Activated CD8-positive, alpha-beta memory T cell treated with anti-CD3 and anti-CD28 coated beads, Interleukin-2, amount 10 ng/mL, durations not matched to agents 7 days and 5 days (primary cell): ENCODE measurements at places on chromosomes 5 and 9.
A peak's percentile ranks its signal among the peaks of the same experiment; 100 is the strongest.

DNA sequence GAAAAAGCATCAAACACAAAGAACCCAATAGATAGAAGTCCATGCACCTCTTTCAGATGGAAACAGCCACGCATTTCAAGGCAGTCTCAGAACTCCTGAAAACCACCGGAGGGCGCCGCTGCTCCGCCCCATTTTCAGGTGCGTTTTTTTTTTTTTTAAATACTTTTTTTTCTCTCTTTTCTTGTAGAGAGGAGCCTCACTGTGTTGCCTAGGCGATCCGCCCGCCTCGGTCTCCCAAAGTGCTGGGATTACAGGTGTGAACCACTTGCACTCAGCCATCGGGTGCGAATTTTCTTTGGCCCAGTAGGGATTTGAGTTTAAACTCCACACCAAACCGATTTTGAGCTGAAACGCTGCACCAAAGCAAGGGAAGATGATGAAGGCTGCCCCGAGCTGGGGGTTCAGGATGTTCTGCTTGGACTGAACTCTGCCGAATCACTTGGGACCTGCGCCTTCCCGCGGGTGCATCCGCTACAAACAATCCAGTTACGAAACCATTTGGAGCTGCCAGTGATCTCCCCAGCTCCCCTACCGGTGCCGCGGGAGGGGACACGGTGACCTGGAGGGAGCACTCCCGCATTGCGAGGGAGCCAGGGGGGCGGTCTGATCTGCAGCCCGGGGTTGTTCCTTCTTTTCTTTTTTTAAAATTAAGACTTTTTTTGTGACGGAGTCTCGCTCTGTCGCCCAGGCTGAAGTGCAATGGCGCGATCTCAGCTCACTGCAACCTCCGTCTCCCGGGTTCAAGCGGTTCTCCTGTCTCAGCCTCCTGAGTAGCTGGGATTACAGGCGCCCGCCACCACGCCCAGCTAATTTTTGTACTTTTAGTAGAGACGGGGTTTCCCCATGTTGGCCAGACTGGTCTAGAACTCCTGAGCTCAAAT, 1.4 kb downstream of the PTGR1 start:
- DNase-seq = peak; percentile 65
- H3K4me3 ChIP-seq = peak overlapping the region; percentile 77
- peaks cover 63% of the 10 kb centered on the region for H3K27me3 ChIP-seq
- H3K4me1 ChIP-seq = peaks cover 17% of the 10 kb centered on the region
- no peak overlapping the region for H3K27ac ChIP-seq

GRCh38 chr5:38383701-38384100, 125.3 kb downstream of the EGFLAM start:
- H3K4me3 ChIP-seq = no peak overlapping the region
- H3K27ac ChIP-seq = no peak overlapping the region
- peaks cover 22% of the 10 kb centered on the region for H3K27me3 ChIP-seq
- H3K4me1 ChIP-seq = no peaks in the 10 kb centered on the region
- no peak for DNase-seq

DNA sequence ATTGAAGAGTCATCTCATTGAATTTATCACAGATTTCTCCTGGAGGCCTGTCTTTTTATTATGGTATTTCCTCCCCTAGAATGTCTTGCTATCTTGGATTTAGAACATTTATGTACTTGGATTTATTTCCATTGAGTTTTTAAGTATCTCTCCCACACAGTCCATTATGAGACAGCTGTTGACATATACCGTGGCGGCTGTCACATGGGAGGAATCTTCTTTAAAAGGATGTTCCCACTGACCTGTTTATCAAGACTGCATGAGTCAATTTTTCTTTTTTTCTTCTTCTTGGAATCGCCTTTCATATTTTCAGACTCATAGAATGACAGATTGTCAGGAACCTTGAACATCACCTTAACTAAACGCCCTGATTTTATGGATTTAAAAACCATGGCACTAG, 2.9 kb upstream of the CAVIN4 start:
- H3K27me3 ChIP-seq = no peaks in the 10 kb centered on the region
- H3K4me3 ChIP-seq = no peak overlapping the region
- DNase-seq = no peak
- H3K27ac ChIP-seq = no peak overlapping the region

GRCh38 chr9:32264170-32264864, 120.1 kb upstream of the ACO1 start:
- H3K27me3 ChIP-seq = peaks cover 5% of the 10 kb centered on the region
- H3K4me1 ChIP-seq = no peaks in the 10 kb centered on the region
- no peak overlapping the region for H3K4me3 ChIP-seq
- no peaks in the 10 kb centered on the region for H3K36me3 ChIP-seq
- DNase-seq = no peak

GRCh38 chr5:99320436-99320835, 391.6 kb upstream of the CHD1 start:
- no peaks in the 10 kb centered on the region for H3K36me3 ChIP-seq
- H3K27ac ChIP-seq = no peak overlapping the region
- no peaks in the 10 kb centered on the region for H3K4me1 ChIP-seq
- no peaks in the 10 kb centered on the region for H3K27me3 ChIP-seq
- no peak for DNase-seq

GRCh38 chr9:84218322-84218721, 122.2 kb downstream of the SLC28A3 start:
- no peaks in the 10 kb centered on the region for H3K36me3 ChIP-seq
- DNase-seq = no peak
- no peaks in the 10 kb centered on the region for H3K4me1 ChIP-seq

- no peak overlapping the region for H3K27ac ChIP-seq
- H3K27me3 ChIP-seq = no peaks in the 10 kb centered on the region
- no peak for DNase-seq
- no peak overlapping the region for H3K4me3 ChIP-seq
- H3K4me1 ChIP-seq = no peaks in the 10 kb centered on the region
- H3K36me3 ChIP-seq = no peaks in the 10 kb centered on the region
Observed at GRCh38 chr5:164975986-164976385, 1470.6 kb downstream of the MAT2B start.

DNA sequence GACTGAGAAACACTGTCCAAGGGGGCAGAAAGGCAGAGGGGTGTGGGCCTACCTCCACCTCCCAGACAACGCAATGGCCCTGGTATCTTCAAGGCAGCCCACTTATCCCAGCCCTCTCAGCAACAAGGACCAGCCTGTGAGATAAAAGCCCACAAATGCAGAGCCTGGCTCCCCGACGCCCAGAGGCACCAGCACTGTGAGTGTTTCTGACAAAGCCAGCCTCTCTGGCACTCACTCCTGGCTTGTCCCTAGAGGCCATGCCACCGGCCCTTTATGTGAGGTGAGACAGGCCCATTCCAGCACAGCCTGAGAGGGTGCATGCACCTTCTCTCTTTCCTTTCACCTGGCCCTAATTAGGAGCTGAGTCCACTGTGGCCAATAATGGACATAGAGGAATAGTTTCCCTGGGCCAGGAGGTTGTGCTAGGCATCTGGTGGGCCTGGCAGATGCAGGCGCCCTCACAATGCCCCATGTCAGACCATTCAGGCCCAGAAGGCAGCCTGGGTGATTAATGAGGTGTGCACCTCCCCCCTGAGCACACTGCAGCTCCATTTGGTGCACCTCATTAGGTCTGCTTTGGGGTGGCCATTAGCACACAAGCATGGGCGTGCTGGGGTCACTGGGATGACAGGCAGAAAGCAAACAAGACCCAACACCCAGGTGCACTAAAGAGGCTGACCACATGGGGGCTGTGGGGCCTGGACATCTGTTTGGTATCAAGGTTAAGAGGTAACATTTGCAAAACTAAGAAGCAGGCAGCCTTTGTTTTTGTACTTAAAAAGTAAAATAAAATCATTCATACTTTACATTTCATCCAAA, 176.0 kb downstream of the MED10 start:
- no peaks in the 10 kb centered on the region for H3K4me1 ChIP-seq
- no peaks in the 10 kb centered on the region for H3K36me3 ChIP-seq
- H3K4me3 ChIP-seq = no peak overlapping the region
- H3K27me3 ChIP-seq = no peaks in the 10 kb centered on the region
- DNase-seq = no peak

GRCh38 chr9:119370816-119371215, 1.6 kb upstream of the BRINP1 start:
- peaks cover 4% of the 10 kb centered on the region for H3K36me3 ChIP-seq
- H3K4me1 ChIP-seq = no peaks in the 10 kb centered on the region
- DNase-seq = no peak

- no peak overlapping the region for H3K27ac ChIP-seq
- no peaks in the 10 kb centered on the region for H3K4me1 ChIP-seq
- no peak for DNase-seq
- no peaks in the 10 kb centered on the region for H3K36me3 ChIP-seq
- no peaks in the 10 kb centered on the region for H3K27me3 ChIP-seq
Observed at GRCh38 chr9:11128156-11128555, 515.4 kb upstream of the PTPRD start.

DNA sequence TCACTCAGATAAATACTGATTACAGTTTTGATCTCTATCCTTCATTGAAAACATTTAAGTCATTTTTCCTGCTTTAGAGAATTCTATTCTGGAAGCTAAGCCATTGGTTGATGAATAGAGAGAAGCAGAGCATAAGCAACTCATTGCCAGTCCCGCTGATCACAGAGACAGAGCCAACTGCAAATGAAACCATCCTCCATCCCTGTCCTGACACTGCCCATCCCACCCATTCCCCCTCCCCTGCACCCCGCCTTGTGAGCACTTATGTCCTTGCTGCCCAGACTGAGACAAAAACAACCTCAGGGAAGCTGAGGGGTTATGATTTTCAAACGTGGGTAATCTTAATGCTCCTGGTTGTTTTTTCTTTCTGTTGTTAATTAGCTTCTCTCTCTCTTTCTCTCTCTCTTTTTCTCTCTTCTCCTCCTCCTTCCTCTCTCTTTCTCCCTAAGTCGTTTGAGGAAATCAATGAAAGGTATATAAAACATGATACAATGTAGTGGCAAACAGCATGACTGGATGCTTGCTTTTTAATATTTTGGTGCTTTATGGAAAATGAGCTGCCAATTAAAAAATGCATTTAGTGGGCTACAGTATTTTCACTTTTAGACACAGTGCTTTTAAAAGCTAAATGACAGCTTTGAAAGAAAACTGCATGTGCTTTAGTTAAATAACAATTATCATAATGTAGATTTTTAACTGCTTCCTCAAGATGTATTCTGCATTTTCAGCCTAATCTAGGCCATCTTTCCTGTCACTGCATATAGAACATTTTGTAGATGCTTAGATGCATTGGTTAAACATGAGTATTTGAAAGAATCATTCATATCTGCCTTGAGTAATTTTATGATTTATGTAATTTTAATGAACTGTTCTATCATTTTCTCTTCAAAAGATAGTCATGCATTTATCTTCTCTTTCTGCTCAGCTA, 57.3 kb downstream of the CMYA5 start:
- no peak overlapping the region for H3K27ac ChIP-seq
- no peak overlapping the region for H3K4me3 ChIP-seq
- DNase-seq = no peak
- no peaks in the 10 kb centered on the region for H3K4me1 ChIP-seq
- no peaks in the 10 kb centered on the region for H3K36me3 ChIP-seq

GRCh38 chr9:127144670-127145445, 22.4 kb upstream of the ANGPTL2 start:
- H3K4me1 ChIP-seq = no peaks in the 10 kb centered on the region
- no peak overlapping the region for H3K4me3 ChIP-seq
- H3K27me3 ChIP-seq = peaks cover 18% of the 10 kb centered on the region
- H3K27ac ChIP-seq = no peak overlapping the region
- peak; percentile 34 for DNase-seq

DNA sequence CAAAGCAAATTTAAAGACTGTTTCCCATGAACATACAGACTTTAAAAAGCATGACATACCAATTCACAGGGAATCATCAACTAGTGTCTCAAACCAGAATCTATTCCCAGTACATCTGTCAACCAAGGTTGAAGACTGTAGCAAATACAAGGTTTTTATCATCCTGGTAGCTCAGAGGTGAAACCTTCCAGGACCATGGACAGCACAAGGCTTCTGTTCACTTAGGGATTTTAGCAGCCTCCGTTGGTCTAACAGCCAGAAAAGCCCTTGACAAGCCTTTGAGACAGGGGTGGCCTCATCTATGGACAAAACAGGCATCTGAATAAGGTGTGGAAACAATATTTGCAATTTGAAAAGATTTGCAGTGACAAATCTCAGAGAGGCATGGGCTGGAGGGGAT, 119.0 kb downstream of the TRIM32 start:
- no peaks in the 10 kb centered on the region for H3K4me1 ChIP-seq
- no peak overlapping the region for H3K4me3 ChIP-seq
- no peaks in the 10 kb centered on the region for H3K36me3 ChIP-seq
- no peak overlapping the region for H3K27ac ChIP-seq
- no peaks in the 10 kb centered on the region for H3K27me3 ChIP-seq

GRCh38 chr5:98624145-98624880, 149.2 kb upstream of the RGMB start:
- H3K4me1 ChIP-seq = no peaks in the 10 kb centered on the region
- H3K4me3 ChIP-seq = no peak overlapping the region
- H3K27me3 ChIP-seq = no peaks in the 10 kb centered on the region
- DNase-seq = no peak
- H3K36me3 ChIP-seq = no peaks in the 10 kb centered on the region

GRCh38 chr5:60945813-60946187, 795 bp downstream of the NDUFAF2 start:
- DNase-seq = peak; percentile 46
- H3K27ac ChIP-seq = no peak overlapping the region
- H3K4me3 ChIP-seq = no peak overlapping the region

- no peak overlapping the region for H3K4me3 ChIP-seq
- no peak for DNase-seq
- no peaks in the 10 kb centered on the region for H3K36me3 ChIP-seq
- H3K27me3 ChIP-seq = peaks cover 43% of the 10 kb centered on the region
Observed at GRCh38 chr5:133472829-133473228, 139.5 kb downstream of the FSTL4 start.

- no peaks in the 10 kb centered on the region for H3K4me1 ChIP-seq
- no peak overlapping the region for H3K4me3 ChIP-seq
Observed at GRCh38 chr5:62900976-62901375, 322.4 kb downstream of the LRRC70 start.

GRCh38 chr5:150279330-150280020, 10.1 kb downstream of the CAMK2A start:
- peaks cover 30% of the 10 kb centered on the region for H3K27me3 ChIP-seq
- no peak for DNase-seq
- no peak overlapping the region for H3K27ac ChIP-seq
- no peaks in the 10 kb centered on the region for H3K36me3 ChIP-seq
- H3K4me3 ChIP-seq = no peak overlapping the region

DNA sequence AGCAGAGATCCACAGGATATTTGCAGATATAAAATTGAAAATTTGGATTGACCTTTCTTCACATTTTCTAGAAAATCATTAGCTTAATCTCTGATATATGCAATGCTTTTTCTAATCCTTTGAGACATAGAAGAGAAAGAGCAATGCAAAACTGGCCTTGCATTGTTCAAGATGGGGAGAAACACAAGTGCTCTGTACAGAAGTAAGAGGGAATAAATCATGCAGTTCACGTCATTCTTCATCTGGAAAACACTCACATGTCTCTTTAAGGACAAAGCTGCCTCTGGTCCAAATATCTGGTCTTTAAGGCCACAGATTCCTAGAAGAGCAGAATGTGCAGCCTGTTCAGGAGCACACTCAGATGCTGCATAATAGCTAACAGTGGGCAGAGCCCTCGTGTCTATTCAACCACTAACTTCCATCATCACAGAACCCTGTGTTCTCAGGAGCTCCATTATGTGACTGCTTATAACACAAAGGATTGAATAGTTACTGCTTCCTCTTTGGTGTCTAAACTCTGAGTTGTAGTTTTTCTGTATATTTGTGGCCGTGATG, 277.5 kb downstream of the PLK2 start:
- no peak overlapping the region for H3K4me3 ChIP-seq
- H3K4me1 ChIP-seq = no peaks in the 10 kb centered on the region
- no peaks in the 10 kb centered on the region for H3K36me3 ChIP-seq
- no peak for DNase-seq

- peaks cover 50% of the 10 kb centered on the region for H3K36me3 ChIP-seq
- peak overlapping the region; percentile 90 for H3K27ac ChIP-seq
- H3K27me3 ChIP-seq = no peaks in the 10 kb centered on the region
- peak overlapping the region; percentile 75 for H3K4me3 ChIP-seq
Observed at GRCh38 chr9:121122246-121123032, 47.7 kb downstream of the CNTRL start.
